Cortex of kidney (tissue), 1 donor: ENCODE measurements at places on chromosomes 11 and 22.

- DNase-seq: no peak
Measured at GRCh38 chr11:84714316-84714780, 912.8 kb downstream of the DLG2 start.

GRCh38 chr11:88059326-88059725, 115.9 kb downstream of the RAB38 start:
- no peak for DNase-seq

DNA sequence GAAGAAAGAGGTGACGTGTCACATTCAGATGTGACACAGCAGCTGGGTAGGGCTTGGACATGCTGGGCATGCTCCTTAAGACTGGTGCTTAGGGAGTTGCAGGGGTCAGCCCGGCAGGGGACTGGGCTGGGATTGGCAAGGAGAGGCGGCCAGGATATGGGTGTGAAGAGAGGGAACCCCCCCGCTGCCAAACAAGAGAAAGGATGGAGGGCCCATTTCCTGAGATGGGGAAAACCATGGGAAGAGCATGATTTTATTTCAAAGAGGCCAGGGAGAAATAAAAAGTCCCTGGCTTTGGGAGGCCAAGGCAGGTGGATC, 5.3 kb downstream of the ATF4 start:
- DNase-seq: no peak

DNA sequence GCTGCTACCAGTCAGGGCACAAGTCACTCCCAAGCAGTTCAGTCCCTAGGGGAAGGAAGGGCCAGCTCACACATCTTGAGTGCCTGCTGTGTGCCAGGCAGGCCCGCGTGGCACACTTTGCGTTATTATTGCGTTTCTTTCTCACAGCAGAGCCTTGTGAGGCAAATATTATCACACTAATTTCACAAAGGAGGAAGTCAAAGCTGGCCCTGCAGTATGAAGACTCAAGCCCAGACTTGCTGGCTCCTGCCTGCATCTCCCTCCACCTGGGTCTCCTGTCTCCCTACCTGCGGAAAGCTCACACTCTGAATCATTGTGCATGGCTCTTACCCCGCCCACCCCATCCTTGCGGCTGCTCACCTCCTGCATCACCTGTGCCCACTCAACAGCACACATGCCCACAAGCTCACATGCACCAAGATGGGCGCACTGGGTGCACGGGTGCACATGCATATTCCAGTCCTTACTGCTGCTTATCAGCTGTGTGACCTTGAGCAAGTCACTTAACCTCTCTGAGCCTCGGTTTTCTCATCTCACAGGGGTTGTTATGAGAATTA, 31.7 kb upstream of the P2RY2 start:
- no peak for DNase-seq

- no peak for DNase-seq
Measured at GRCh38 chr11:132655187-132655855, 877.0 kb downstream of the OPCML start.

- no peak for DNase-seq
Measured at GRCh38 chr11:8442301-8442700, 151.7 kb downstream of the STK33 start.

- DNase-seq: peak; percentile 17
Measured at GRCh38 chr11:100687054-100687629, at the start of gene ARHGAP42. Gene ARHGAP42 (plus strand): TSS chr11:100687288. CDS start chr11:100687679, 391 bp downstream.
